ENCODE measurements at places on chromosomes 11 and 22. TPM values are rescaled to one million over a fixed set of nuclear protein-coding genes. Genes with fewer than 3 reads are reported as not detected.

DNA sequence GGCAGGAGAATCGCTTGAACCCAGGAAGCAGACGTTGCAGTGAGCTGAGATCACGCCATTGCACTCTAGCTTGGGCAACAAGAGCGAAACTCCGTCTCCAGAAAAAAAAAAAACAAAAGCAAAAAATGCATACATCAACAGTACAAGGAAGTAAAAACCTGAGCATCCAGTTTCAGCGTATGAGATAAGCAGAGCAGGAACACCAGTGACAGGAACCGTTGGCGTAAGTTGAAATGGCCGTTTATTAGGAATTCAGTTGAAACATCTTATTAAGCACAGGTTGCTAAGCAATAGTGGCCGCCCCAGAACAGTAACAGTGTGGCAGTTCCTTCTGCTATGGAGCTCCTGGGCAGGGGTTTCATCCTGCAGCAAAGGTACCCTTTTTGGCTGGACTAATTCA lies 4.0 kb upstream of the L3MBTL2 start:
- no peak for DNase-seq
- H3K4me3 ChIP-seq = no peak overlapping the region
- H3K36me3 ChIP-seq = no peaks in the 10 kb centered on the region
- H3K4me1 ChIP-seq = peaks cover 30% of the 10 kb centered on the region
- H3K27ac ChIP-seq = no peak overlapping the region
- no peaks in the 10 kb centered on the region for H3K27me3 ChIP-seq

GRCh38 chr22:19599626-19600243 lies 75.5 kb upstream of the CLDN5 start:
- peaks cover 8% of the 10 kb centered on the region for H3K4me1 ChIP-seq
- H3K4me3 ChIP-seq = no peak overlapping the region
- no peaks in the 10 kb centered on the region for H3K27me3 ChIP-seq
- H3K36me3 ChIP-seq = no peaks in the 10 kb centered on the region
- DNase-seq = no peak
- H3K27ac ChIP-seq = no peak overlapping the region

DNA sequence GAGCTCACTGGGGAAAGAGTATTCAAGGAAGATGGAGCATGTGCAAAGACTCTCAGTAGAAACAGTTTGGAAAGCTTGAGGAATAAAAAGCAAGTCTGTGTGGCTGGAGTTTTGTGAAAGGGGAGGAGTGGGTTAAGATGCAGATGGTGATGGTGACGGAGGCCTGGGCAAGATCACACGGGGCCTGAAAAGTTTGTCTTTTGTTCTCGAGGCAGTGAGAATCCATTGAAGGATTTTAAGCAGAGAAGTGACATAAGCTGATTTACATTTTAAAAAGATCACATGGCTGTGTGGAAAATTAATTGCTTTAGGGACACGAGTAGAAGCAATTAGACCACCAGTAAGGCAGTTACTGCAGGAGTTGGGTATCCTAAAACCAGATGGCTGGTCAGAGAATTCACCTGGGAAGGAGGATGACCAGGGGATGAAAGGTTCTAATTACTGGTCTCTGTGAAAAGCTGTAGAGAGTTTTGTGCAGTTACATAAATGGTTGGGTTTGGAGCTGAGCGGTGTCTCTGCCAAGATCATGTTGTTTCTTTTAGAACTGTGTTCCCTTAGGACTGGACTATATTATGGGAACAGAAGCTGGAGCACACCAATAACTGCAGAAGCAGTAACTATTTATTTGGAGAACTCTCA lies 7.1 kb downstream of the RRP8 start:
- no peaks in the 10 kb centered on the region for H3K27me3 ChIP-seq
- no peak for DNase-seq
- no peak overlapping the region for H3K27ac ChIP-seq
- no peak overlapping the region for H3K4me3 ChIP-seq
- peaks cover 55% of the 10 kb centered on the region for H3K36me3 ChIP-seq

GRCh38 chr11:62705413-62705812 lies 1.8 kb downstream of the BSCL2 start:
- peak overlapping the region; percentile 63 for H3K4me3 ChIP-seq
- peaks cover 42% of the 10 kb centered on the region for H3K4me1 ChIP-seq
- peaks cover 10% of the 10 kb centered on the region for H3K36me3 ChIP-seq
- peak overlapping the region; percentile 71 for H3K27ac ChIP-seq
- no peak for DNase-seq
- H3K27me3 ChIP-seq = no peaks in the 10 kb centered on the region

GRCh38 chr11:28999620-29000019 lies 891.4 kb downstream of the METTL15 start:
- no peak overlapping the region for H3K27ac ChIP-seq
- no peaks in the 10 kb centered on the region for H3K27me3 ChIP-seq
- H3K4me3 ChIP-seq = no peak overlapping the region
- no peaks in the 10 kb centered on the region for H3K36me3 ChIP-seq
- no peaks in the 10 kb centered on the region for H3K4me1 ChIP-seq

- H3K4me1 ChIP-seq = peaks cover 73% of the 10 kb centered on the region
- no peaks in the 10 kb centered on the region for H3K36me3 ChIP-seq
- peaks cover 33% of the 10 kb centered on the region for H3K27me3 ChIP-seq
- DNase-seq = peak; percentile 80
- H3K27ac ChIP-seq = peak within 1 kb of the TSS; percentile 71
- peak within 1 kb of the TSS; percentile 57 for H3K4me3 ChIP-seq
Observed at GRCh38 chr11:65786786-65787636, at the start of gene OVOL1. TSS of gene OVOL1 (plus strand) at chr11:65787063. CDS start at chr11:65787374, 311 bp downstream.

- no peaks in the 10 kb centered on the region for H3K36me3 ChIP-seq
- DNase-seq = peak; percentile 22
- no peaks in the 10 kb centered on the region for H3K4me1 ChIP-seq
- H3K27ac ChIP-seq = no peak overlapping the region
- peaks cover 3% of the 10 kb centered on the region for H3K27me3 ChIP-seq
- no peak overlapping the region for H3K4me3 ChIP-seq
Observed at GRCh38 chr11:71311176-71311925, 59.0 kb upstream of the SHANK2 start.

GRCh38 chr11:27124514-27125264 lies 84.1 kb downstream of the BBOX1 start:
- no peaks in the 10 kb centered on the region for H3K36me3 ChIP-seq
- H3K4me1 ChIP-seq = no peaks in the 10 kb centered on the region
- no peak overlapping the region for H3K27ac ChIP-seq
- H3K27me3 ChIP-seq = no peaks in the 10 kb centered on the region
- no peak for DNase-seq

DNA sequence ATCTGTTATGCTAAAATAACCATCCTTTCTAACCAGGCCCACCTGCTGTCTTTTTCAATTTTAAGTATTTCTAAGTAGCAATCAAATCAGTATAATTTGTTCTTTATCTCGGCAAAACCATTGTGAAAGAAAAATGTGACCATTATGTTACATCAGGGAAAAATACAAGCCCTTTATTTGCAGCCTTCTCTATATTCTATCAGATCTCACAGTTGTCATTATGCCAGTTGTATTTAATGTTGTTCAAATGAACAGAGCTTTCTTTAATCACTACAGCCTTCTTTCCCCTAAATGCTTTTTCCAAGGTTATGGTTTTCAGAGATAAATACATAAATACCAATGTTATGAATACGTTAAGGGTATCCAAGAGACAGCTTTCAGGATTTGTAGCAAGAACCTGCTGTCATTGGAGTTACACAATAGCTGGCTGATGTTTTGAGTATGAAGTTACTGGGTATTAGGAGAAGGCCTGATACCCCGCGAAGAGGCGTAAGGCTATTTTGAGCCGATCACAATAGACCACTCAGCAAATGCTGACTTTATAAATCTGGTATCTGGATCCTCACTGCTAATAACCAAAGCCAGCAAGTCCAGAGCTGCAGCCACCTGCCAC lies 406.3 kb downstream of the CADM1 start:
- no peaks in the 10 kb centered on the region for H3K36me3 ChIP-seq
- H3K27ac ChIP-seq = no peak overlapping the region
- DNase-seq = no peak
- H3K4me1 ChIP-seq = no peaks in the 10 kb centered on the region
- H3K4me3 ChIP-seq = no peak overlapping the region

GRCh38 chr11:12219757-12220156 lies 109.4 kb downstream of the MICAL2 start:
- H3K4me3 ChIP-seq = no peak overlapping the region
- H3K36me3 ChIP-seq = peaks cover 41% of the 10 kb centered on the region
- no peaks in the 10 kb centered on the region for H3K27me3 ChIP-seq
- no peak for DNase-seq

The PATE4 gene
- total RNA-seq = not detected

Data from suprapubic skin (tissue), 4 donors.